ENCODE measurements at places on chromosomes 11 and 22. TPM values are rescaled to one million over a fixed set of nuclear protein-coding genes. Genes with fewer than 3 reads are reported as not detected.

GRCh38 chr22:36029406-36029755 is 757 bp upstream of the RBFOX2 start:
- no peak for DNase-seq

DNA sequence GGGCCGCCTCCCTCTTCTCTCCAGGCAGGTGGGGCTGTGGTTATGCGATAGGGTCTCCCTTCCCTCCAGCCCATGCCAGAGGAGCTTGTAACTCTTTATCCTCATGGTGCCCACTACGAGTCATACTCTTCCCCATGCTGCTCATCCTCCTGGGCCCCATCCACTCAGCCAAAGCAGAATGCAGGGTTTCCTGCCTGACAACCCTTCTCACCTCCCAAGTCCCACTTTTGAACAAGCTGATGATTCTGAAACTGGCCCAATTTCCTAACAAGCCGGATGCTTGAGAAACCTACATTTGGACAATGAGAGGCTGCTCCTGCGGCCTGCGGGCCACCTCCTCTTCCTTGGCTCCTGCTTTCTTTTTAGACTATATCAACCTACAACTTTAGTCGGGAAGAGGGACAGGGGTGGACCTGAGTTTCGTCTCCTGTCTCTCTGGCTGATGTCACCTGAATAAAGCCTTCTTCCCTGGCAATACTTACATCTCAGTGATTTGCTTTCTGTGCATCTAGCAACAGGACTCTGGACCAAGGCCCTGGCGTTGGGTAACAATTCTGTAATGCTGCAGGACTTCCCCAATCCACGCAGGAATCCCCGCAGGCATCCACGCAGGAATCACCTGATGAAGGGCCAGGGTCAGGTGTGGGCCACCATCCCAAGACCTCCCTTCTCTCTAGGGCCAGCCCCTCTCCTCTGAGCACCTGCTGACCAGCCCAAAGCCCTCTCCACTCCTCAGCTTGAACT is 1.5 kb upstream of the NDUFS8 start:
- no peak for DNase-seq

- peak; percentile 25 for DNase-seq
Observed at GRCh38 chr11:113147249-113147648, 167.1 kb upstream of the TTC12 start.

GRCh38 chr11:100675115-100675650 is 11.9 kb upstream of the ARHGAP42 start:
- DNase-seq = no peak

DNA sequence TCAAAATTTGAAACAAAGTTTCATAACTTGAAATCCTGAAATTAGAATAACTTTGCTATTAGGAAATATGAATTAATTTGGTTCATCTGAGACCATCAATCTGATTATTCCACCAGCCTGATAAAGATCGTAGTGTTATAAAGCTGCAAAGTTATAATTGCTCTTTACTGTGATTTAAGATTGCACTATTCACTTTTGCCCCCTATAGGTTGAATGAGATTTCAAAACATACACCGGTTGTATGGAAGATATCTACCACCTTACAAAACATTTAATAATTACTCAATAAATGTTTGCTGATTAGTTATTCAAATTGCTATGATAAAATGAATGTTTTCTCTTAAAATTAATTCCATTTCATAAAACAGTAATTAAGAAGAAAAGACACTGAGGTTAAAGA is 26.1 kb downstream of the APIP start:
- no peak for DNase-seq

DNA sequence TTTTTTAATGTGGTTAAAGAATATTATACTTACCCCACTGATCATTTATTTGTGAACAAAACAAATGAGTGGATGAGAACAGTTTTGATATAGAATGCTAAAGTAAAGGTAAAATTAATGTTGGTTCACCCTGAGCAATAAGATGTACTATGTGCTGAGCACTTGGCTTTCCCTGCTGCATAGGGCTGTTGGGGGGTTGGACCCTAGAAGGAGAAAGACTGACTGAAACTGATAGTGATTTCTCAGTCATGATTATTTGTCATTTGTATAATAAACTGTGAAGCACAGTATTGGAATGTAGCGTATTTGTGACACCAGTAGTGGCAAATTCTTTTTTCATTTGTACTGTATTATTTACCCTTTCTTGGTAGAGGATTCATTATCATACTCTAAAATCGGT is 63.3 kb downstream of the PRMT3 start:
- DNase-seq = no peak

DNA sequence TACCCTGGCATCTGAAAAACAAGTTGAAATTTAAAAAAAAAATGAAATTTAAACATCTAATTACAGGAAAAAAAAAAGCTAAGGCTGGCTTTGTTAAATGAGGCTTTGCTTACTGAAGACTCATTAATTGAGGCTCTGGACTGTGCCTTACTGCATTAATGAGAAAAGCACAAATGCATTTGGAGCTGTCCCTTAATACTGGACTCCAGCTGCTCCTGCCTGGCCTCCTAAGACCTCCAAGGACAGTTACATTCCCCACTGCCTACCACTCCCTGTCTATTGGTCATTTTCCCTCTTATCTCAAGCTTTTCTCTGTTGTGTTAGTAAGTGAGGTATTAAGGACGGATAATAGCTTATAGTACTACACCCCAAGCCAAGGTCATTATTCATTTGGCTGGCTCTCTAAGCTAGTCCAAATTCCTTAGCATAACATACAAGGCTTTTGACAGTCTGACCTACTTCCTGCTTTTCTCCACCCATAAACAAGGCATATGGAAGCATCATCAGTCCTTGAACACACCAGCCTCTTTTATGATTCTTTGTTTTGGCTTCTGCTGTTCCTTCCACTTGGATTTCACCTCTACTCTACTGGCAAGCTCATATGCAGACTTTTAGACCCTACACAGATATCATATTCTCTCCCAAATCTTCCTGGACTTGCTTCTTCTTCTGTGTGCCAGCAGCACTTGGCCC is 62.5 kb downstream of the USP35 start:
- DNase-seq = no peak

The MS4A6E gene
- not detected for total RNA-seq

The RASL10A gene
- total RNA-seq = 2.0 TPM

The CASP5 gene
- not detected for total RNA-seq
